Umbilical cord (tissue), 2 donors: ENCODE measurements at places on chromosomes 4 and X. TPM values are rescaled to one million over a fixed set of nuclear protein-coding genes. Genes with fewer than 3 reads are reported as not detected.

Gene TCP11X2
- not detected for total RNA-seq

Gene SMPX
- 0.72 TPM for total RNA-seq

Gene SMIM31
- 3.6 TPM for total RNA-seq

Gene MID2
- 58.0 TPM for total RNA-seq

Gene ARHGEF6
- 40.0 TPM for total RNA-seq

Gene SLC6A14
- total RNA-seq = 0.48 TPM

Gene CXCL9
- total RNA-seq = 1.4 TPM

Gene EDA
- total RNA-seq = 2.9 TPM

Gene P2RY4
- 0.48 TPM for total RNA-seq

Gene TCEAL6
- total RNA-seq = not detected

Gene OPRPN
- 2.4 TPM for total RNA-seq

Gene HSFX3
- total RNA-seq = not detected

- peak; percentile 4 for DNase-seq
Observed at GRCh38 chrX:148416931-148417330, 83.5 kb upstream of the AFF2 start.

GRCh38 chr4:133124746-133125145 lies 24.3 kb upstream of the PCDH10 start:
- no peak for DNase-seq

- peak; percentile 74 for DNase-seq
Observed at GRCh38 chrX:41275661-41276609, 58.0 kb upstream of the DDX3X start.

GRCh38 chrX:1767026-1767425 lies 152.2 kb downstream of the ASMT start:
- DNase-seq = no peak

- DNase-seq = no peak
Observed at GRCh38 chr4:152946446-152946845, 10.3 kb downstream of the FHDC1 start.

DNA sequence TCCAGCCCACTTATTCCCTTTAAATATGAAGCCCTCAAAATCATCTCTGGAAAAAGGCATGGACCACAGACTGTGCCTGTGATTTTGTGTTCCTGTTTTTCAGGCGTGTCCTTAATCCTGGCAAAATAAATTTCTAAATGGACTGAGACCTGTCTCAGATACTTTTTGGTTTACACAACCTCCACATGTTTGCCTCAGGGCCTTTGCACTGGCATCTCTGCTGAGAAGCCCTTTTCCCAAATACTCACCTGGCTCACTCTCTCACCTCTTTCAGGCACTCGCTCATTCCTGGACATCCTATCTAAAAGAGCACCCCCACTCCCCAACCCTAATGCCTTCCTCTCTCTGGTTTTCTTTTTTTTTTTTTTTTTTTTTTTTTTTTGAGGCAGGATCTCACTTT lies 40.5 kb downstream of the CHRNA9 start:
- DNase-seq = no peak

DNA sequence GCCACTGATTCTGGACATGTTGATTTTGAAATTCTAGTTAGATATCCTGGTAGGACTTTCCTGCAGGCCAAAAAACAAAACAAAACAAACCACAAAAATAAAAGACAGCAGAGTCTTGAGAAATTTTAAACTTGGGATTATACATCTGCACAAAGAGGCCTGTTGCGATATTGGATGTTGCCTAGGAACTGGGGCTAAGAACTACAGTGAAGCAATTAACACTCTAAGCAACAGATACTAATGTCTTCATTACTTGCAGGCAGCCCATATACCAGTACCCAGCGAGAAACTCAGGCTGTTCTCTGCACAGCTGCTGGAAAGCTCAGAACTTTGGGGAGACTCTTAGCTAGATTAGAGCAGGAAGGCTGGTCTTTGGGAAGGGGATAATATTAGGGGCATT lies 69.1 kb upstream of the SCOC start:
- no peak for DNase-seq

- no peak for DNase-seq
Observed at GRCh38 chr4:37760840-37761239, 65.6 kb upstream of the PGM2 start.

DNA sequence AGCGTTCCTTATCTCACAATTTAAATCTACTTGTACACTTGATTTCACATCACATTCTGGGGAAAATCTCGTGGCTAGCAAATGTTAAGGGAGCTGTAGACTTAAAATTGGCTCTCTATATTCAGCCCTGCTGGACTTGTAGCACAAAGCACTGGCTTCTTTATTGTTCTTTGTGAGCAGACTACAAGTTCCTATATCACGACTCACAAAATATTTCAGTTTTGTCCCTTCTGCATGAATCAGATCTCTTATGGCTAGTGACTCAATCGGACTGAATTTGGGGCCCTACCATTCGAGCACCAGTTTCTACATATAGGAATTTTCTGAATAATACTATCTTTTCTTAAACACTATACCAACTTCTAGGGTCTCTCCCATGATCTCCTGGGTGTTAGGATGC lies 390.1 kb downstream of the ADAM29 start:
- no peak for DNase-seq

DNA sequence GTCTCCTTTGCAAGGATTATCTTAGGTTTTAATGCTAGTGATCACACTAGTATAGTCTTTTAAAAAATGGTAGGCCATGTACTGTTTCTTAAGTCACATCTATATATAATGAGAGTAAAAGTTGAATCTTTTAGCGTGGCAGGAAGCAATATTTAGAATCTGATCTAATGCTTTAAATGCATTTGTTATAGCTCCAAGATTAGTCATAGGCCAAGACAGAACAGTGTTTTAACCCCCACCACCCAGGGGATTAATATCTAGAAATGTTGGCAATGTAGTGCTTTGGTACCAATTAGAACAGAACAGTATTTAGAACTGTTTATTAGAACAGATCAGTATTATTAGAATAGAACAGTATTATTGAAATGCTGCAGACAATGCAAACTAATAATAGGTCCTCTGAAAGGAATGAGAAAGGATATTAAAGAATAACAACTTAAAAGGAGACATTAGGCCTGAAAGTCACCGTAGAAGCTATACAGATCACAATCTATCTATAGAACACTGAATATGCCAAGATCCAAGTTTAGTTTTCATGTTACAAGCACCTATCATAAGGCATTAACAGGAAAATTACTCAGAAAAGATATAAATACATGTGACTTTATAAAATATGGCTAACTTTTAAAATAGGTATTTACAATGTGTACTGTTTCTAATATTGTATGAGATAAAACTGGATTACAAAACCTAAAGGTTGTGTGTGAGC lies 146.2 kb downstream of the NPNT start:
- DNase-seq = peak; percentile 13

- no peak for DNase-seq
Observed at GRCh38 chrX:21150208-21150607, 224.0 kb upstream of the CNKSR2 start.

- no peak for DNase-seq
Observed at GRCh38 chr4:20422398-20422797, 170.7 kb downstream of the SLIT2 start.

DNA sequence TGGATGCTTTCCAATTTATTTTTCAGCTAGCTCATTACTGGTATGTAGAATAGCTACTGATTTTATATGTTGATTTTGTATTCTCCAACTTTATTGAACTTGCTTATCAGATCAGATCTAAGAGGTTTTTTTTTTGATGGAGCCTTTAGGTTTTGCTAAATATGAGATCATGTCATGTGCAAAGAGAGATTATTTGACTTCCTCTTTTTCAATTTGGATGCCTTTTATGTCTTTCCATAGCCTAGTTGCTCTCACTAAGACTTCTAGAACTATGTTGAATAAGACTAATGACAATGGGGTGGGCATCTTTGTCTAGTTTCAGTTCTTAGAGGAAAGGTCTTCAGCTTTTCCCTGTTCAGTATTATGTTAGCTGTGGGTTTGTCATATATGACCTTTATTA lies 11.7 kb downstream of the MAGEE1 start:
- DNase-seq = no peak

- DNase-seq = no peak
Observed at GRCh38 chrX:102085706-102086105, 39.8 kb upstream of the TCEAL2 start.

DNA sequence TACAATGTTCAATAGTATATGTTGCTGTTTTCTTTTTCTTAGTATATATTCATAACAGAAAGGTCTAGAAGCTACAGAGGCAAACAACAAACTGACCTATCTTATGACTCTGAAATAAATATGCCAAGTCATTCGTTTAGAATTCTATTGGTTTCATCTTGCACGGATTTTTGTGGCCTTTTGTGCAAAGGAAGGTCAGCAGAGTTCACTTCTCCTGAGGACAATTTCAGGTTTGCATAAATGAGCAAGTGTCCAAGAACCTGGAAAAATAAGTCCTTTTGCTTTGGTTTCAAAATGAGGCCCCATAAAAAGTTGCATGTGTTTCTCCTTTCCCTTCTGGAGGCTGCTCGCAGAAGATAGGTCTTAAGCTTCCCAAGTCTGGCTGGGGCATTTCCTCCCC lies 156.9 kb downstream of the APBB2 start:
- DNase-seq = no peak

GRCh38 chr4:156408749-156409148 lies 455.1 kb upstream of the CTSO start:
- DNase-seq = no peak

GRCh38 chrX:82087699-82088098 lies 885.8 kb downstream of the SH3BGRL start:
- no peak for DNase-seq

DNA sequence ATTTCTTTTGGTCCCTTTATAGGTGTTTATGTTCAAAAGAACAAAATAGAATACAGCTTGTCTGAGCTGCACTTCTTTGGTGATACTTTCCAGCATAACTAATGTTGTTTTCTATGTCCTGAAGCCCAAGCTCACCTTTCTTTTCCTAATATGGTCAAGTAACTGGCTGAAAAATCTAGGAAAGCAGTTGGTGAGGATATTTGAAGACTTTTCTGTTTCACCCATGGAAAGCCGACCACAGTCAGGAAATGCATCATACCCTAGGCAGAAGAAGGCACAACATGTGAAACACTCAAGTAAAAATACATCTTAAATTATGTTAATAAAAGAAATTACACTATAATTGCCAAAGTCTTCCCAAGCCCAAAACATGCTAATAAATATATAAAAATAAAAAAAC lies 337.0 kb downstream of the PDGFC start:
- DNase-seq = peak; percentile 20

DNA sequence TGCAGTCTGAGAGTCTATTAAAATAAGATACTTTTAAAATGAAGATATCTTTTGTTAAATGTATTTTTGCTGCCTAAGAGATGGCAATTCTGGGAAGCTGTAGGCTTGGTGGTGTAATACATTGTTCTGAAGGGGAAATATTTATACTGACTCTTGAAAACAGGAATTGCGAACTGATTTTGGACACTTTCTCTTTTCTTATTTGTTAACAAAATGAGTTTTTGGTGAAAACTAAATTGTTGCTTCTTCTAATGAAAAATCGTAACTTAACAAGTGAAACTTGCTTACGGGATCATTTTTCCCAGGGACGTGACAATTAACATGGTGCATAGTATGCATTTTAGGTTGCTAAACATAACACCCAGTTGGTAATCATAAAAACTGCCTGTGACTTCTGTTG lies 71.0 kb downstream of the RAPGEF2 start:
- DNase-seq = no peak

GRCh38 chr4:77127215-77127614 lies 29.8 kb upstream of the CCNG2 start:
- DNase-seq = no peak

DNA sequence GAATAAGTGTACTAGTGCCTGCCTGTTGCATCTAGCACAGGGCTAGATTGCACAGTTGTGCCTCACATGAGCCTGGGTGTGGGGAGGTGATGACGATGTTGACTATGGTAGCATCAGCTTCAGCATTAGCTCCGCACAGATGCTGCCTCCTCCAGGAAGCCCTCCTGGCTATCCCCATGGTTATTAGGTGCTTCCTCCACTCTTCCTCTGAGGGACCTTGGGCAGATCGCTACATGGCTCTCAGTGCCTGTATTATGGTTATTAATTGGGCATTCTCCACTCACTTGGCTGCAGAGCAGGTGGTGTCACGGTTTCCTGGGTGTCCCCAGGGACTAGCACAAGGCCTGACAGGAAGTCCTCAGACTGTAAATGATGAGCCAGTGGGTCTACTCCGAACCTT lies 325.6 kb downstream of the ARHGAP10 start:
- no peak for DNase-seq

DNA sequence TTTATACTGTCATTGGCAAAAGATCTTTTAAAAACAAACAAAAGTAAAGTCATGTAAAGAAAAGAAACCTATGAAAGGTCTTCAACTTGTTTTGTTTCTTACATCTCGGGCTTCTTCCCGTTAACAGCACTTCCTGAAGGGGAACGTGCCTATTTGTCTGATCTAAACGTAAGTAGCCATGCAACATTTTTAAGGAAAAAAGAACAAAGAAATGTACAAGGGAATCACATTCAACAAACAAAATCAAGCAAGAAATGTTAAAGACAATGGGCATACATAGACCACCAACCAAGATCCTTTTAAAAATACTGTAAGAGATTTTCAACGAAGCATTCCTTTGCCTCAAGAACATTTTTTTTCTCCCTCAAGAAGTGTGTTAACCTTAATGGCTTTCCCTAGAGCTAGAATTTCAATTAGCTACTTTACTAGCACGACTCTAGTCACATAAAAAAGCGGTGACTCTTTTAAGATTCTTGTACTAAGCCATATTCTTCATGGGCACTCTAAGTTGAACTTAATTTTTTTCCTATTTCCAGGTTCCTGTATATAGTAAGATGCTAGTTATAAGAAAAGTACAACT lies 112.0 kb upstream of the TTC29 start:
- DNase-seq = peak; percentile 54

DNA sequence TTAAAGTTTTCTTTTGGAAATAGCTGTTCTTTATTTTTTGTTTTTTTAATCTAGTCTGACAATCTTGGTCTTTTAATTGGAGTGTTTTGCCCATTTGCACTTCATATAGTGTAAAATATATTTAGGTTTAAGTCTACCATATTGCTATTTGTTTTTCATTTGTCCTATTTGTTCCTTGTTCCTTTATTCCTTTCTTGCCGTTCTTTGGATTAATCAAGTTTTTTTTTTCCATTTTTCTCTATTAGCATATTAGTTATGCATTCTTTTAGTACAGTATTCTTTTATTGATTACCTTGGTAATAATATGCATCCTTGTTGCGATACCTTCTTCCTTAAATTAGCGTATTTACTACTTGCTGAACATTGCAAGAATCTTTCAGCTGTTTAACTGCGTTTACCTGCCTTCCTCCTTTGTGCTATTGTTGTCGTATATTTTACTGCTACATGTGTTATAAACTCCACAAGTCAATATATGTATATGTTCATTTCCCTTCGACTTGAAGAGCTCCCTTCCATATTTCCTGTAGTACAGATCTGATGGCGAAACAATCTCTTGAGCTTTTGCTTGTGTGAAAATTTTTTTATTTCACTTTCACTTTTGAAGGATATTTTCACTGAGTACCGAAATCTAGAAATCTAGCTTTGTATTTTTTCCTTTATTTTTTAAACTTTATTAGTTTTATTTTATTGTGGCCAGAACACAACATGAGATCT lies 23.9 kb upstream of the RNF212 start:
- no peak for DNase-seq
